Stimulated activated CD4-positive, alpha-beta T cell treated with anti-CD3 and anti-CD28 coated beads, Interleukin-1b, Interleukin-23, amount 100 ng/mL, for 4 hours (primary cell): ENCODE measurements at places on chromosomes 6 and 20.

DNA sequence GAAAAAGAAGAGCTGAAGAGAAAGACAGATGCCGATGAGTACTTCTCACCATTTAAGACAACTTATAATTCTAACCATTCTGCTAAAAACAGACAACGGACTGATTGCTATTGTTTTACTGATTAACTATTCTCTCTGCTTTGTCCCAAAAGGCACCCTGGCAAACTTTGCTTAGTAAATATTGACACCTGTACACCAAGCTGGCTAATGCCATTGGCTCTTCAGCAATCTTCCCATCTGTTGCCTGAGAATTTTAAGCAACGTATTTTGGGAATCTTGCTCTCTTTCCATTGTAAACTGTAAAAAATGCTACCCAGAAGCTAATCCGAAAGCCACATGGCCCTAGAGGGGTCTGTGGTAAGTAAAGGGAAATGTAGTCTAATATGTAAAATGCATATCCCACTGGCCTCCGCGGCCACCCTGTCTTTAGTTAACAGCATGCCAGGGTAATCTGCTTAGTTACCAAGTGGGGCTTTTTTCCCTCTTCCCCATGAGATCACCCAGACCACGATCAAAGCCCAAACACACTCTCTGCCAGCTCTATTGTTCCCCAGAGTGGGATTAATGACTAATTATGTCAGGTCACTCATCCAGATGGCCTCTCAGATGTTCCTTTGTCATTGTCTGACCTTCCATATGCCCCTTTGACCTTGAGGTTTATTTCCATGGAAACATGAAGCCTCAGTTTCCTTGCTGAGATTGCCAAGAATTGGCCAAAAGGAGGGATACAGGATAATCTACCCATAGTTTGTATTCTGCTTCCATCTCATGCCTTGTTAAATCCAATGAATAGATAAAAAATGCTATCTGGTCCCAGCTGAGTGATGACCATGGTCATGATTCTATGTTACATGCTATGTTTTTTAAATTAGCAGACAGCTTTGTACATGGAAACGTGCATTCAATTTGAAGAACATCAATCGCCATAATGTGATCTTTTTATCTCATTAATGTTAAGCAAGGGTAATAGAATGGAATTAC lies 216.4 kb upstream of the MCHR2 start:
- no peak for DNase-seq

DNA sequence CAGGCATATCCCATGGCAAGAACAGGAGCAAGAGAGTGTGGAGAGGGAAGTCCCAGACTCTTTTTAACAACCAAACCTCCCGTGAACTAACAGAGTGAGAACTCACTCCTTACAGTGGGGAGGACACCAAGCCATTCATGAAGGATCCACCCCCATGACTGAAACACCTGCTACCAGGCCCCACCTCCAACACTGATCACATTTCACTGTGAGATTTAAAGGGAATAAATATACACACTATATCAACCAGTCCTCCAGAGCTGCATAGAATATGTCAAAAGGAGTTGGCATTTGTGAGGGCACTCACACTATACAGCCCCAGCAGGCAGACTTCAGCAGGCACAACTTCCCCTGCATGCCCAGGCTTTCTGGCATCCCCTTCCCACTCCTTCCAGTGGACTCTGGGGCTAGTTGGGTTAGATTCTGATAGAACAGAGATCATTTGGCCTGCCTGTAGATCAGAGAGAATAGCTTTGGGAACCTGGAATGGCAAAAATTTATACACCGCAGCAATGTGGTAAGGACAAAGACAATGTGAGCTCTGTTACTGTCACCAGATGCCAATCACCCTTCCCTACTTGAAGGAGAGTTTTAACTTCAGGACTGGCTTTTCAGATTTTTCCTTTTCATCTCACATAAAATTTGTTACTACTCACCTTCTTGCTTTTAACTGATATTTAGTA lies 25.2 kb upstream of the TENT5A start:
- no peak for DNase-seq

- no peak for DNase-seq
Observed at GRCh38 chr6:41489120-41489851, 56.9 kb upstream of the FOXP4 start.

DNA sequence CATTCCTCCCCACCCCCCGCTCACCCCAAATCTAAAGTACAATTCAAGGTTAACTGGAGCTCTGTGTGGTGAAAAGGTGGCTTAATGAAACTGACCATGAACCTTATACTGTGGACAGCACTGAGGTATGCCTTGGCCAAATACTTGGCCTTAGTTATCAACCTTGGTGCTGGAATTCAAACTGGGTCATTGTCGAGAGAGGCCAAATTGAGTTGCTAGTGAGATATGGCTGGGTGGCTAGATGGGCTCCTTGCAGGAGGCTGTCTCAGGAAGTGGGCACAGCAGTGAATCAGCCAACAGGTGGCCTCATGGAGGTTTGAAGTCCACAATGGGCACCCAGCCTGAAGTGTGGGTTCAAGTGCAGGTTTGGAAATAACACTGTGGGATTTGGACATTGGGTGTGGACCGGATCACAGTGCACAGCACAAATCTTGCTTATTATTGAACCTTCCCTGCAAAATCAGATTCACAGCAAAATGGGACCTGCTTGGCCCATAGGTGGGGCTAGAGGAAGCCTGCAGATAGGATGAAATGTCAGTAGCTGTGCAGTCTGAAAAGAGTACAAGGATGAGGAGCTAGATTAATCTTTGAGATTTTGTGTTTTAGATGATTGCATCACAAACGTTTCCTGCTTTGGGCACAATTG lies 5.6 kb upstream of the BTBD3 start:
- DNase-seq, result no peak

- no peak for DNase-seq
Observed at GRCh38 chr6:152078804-152079203, 271.3 kb downstream of the ESR1 start.

DNA sequence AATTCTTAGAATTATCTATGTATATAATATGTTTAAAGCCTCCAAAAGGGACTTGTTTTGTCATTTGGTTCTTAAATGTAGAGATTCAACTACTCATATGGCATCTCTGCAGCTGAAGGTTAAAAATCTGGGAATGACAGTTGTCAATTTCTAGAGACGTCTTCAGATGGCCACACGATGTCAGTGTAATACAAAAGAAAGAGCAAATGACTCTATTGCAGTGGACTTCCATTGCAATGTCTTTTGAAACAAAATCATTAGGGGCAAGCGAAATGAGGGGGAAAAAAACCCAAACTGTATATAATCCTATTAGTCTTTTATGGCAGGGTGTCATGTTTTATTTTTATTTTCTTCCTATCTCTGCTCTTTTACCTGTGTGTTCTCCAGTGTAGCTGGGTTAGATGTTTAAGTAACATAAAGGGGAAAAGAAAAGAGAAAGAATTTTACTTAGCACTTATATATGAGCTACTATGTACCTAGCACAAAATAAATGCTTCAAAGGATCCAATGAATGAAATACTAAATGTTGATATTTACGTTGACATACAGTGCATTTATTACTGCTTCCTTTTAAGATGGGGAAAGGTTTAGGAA lies 26.2 kb downstream of the CCN2 start:
- DNase-seq, result no peak

- no peak for DNase-seq
Observed at GRCh38 chr6:116136933-116137340, 11.0 kb upstream of the COL10A1 start.

DNA sequence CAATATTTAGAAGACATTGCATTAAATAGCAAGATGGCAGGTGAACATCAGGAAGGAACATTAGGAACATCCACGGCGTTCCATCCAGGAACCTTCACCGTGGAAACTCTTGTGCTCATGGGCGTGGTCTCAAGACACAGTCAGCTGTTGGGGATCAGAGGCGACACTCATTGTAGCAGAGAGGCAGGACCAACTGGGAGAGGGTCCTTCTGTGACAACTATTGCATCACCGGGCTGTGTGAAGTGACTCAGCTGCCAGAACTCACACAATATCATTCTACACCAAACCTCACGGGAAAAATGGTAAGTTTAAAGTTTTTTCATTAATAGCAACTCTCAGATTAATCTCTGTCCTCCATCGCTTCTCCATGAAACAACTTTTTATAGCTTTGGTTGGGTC lies 334.8 kb upstream of the SULF2 start:
- no peak for DNase-seq

DNA sequence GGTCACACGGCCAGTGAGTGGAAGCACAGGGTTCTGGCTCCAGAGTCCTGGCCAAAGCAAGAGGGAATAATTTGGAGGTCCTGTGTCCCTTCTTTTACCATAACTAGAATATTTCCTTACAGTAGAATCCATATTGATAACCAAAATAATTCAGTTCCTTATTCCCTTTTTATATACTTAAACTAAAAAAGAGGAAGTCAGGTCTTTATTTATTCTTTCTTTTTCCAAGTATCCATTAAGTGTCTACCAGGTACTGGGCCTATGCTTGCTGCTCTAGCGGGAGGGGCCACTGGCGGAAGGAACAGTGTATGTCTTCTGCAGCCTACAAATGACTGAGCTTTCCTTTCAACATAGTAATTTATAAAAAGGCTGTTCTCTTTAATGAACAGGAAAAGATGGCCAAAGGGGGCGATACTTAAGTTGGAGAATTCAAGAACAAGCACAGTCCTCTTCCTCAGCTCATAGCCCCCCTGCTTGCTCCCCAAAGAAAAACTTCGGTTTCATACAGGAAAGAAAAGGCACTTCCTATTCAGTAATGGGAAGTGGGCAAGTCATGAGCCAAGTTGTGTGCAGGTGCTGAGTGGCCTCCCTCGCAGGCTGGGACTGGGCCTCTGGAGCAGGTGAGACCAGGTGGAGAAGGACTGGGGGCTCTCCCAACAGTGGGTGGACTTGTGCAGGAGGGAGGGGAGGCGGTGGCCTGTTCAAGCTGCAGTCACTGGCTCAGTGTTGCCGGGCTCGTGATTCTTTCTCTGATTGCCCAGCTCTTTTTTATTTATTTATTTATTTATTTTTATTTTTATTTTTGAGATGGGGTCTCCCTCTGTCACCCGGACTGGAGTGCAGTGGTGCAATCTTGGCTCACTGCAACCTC lies 110.9 kb downstream of the ARMC2 start:
- DNase-seq, result no peak

DNA sequence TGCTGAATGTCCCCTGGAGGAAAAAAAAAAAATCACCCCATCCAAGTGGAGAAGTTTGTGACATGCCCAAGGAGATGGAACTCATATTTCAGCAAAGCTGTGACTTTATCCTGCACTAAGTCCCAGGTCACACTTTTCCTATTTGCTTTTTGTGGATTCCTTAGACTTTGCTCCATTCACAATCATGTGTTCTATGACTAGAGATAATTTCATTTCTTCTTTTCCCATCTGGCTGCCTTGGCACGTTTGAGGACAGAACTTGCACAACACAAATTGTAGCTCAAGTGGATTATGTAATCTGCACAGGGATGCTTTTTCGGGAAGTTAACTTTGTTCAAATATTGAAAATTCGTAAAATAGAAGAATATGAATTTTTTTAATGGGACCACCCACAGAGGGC lies 100.7 kb upstream of the PTPN1 start:
- no peak for DNase-seq

- no peak for DNase-seq
Observed at GRCh38 chr20:8764344-8764962, 304.4 kb upstream of the PLCB4 start.

- no peak for DNase-seq
Observed at GRCh38 chr20:48803176-48804053, 24.4 kb downstream of the PREX1 start.

DNA sequence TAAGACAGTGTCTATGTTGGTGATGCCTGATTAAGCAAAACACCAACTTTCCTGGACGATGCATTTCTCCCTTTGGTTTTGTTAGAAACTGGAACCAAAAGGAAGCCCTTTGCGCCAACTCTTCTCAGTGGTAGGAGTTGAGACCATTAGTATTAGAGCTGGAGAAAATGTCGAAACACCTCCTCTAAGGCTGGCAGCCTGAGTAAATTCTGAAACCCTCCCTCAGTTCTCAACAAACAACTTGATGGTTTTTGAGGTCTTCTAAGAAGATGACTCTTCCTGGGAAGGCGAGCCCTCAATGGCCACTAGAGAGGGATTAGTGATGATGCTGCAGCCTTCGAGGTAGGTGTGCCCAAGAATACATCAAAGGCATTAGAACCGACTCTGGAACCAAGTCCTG lies 78.4 kb upstream of the CCN6 start:
- no peak for DNase-seq

- no peak for DNase-seq
Observed at GRCh38 chr20:10469599-10469998, 34.5 kb downstream of the SLX4IP start.

- no peak for DNase-seq
Observed at GRCh38 chr6:151850479-151851003, 43.1 kb downstream of the ESR1 start.

DNA sequence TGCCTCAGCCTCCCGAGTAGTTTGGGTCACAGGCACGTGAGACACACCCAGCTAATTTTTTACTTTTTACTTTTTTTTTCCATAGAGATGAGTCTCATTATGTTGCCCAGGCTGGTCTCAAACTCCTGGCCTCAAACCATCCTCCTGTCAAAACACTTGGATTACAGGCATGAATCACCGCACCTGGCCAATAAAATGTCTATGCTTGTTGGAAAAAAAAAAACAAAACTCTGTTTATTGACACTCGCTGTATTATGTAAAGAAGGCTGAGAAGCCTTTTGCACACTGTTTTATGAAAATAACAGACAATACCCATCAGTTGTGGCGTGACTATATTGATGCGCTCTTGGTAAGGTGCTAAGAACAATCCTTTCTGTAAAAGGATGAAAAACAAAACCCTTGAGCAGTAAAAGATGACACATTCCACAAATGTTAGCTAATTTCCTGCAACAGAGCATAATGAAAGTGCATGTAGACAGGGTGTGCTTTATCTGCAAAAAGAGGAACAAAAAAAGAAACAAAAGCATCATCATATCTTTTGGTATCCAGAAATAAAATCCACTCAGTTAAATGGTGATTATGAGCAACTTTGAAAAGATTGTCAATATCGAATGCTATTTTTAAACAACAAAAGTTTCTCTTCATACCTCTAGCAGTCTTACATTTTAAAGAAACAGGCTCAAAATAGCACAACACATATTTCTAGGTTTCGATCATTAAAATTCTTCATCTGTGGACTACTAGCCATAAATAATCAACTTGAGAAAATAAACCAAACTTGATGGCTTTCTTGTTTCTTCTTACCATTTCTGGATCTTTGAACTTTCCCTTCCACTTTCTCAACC lies 108.3 kb upstream of the PHACTR1 start:
- DNase-seq, result no peak

DNA sequence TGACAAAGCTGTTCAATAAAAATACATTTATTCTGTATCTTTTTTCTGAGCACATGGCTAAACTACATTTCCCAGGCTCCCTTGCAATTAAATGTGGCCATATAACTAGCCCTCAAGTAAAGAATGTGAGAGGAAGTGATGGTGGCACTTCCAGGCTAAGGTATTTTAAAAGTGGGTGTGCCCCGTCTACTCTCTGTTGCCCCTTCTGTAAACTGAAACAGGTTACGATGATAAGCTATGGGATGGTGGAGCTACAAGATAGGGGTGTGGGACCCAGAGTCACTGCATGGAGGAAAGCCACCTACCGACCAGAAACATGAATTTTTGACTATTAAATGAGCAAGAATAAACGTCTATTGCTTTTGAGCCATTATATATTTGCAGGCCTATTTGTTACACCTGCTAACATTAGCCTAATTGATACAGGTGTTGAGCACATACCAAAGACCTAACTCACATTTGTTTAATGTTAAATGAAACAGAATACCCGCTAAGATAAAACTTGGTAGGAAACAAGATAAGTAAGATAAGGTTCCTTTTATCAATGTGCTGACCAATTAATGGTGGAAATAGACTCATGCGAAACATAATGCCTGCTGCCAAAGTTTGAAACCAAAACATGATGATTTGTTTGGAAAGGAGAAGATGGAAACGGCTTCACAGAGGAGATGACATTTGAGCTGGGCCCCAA lies 3.1 kb downstream of the FYN start:
- no peak for DNase-seq

GRCh38 chr6:44712353-44713111 lies 325.0 kb downstream of the CDC5L start:
- no peak for DNase-seq
